ENCODE measurements at places on chromosomes 7 and 10.

DNA sequence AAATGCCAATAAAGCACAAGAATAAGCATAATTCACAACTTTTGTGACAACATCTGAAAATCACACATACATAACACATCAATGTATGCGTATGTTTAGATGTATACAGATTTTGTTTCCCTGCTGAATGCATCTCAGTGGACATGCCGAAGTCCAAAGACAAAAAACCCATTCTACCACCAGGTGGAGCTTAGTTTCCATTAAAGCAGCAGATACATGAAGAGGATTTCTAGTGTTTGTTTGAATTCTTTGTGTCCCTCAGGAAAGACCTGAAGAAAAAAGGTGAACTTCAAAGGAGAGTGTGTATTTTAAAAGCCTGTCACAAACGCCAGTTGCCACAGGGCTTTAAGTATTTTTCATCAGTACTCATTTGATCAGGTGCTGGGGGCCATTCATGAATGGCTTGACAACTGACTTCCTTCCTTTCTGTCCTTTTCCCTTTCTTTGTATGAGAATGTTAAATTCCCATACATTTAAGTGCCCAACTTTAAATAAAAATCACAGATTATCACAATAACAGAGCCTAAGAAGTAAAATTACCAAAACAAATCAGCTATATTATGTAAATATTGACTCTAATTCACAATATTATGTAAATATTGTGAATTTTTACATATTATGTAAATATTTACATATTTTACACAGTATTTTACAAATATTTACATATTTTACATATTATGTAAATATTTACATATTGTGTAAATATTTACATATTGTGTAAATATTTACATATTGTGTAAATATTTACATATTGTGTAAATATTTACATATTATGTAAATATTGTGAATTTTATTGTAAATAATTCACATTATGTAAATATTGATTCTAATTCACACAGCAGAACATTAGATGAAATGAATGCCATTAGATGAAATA is 343.0 kb downstream of the CRPPA start:
- no peak for DNase-seq

GRCh38 chr7:23298141-23298881 is 828 bp upstream of the MALSU1 start:
- DNase-seq: no peak

- no peak for DNase-seq
Observed at GRCh38 chr7:55108401-55108800, 89.6 kb downstream of the EGFR start.

GRCh38 chr7:98120559-98120958 is 13.9 kb downstream of the LMTK2 start:
- no peak for DNase-seq

DNA sequence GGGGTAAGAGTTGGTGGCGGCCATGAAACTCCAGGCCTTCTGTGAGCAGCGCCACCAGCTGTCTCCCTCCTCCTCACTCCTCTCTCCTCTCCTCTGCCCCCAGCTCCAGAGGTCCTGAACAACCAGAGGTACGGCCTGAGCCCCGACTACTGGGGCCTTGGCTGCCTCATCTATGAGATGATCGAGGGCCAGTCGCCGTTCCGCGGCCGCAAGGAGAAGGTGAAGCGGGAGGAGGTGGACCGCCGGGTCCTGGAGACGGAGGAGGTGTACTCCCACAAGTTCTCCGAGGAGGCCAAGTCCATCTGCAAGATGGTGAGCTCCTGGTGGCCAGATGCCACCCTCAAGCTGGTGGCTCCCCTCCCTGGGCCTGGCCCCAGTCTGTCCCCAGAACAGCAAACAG is 99.1 kb downstream of the RGS10 start:
- DNase-seq: no peak

DNA sequence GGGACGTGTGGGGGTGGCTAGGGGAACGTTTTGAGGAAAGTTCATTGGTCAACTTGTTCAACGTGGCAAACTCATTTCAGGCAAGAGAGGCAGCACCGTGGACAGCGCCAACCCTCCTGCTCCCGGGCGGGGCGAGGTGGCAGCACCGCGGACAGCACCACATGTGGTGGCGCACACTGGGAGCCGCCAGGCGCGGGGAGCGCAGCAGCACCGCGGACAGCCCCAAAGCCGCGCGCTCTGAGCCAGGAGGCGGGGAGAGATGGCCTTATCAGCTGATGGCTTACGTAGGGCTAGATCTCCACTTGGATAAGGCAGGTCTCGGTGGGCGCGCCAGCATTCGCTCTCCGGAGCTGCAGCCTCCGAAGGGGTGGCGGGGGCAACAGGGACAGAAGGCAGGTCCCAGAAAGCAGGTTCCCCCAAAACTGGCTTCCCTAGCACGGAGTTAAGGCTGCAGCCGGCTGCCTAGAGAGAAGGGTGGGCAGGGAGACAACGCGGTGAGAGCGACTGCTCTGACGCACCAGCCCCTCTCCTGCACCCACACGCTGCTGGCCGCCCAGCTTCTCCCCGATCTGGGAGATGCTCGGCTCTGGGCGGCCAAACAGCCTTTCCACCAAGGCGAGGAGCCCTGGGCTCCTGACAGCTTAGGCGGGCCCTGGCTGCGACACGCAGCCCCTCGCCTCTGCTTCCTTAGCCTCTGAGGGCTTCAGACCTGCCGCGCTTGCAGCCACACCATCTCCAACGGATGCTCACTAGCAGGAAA is at the start of gene HTR5A:
Gene HTR5A (plus strand): TSS at position 333 of the 760 bp plus-strand sequence. CDS start 576 bp downstream, outside the sequence.
- DNase-seq: no peak

DNA sequence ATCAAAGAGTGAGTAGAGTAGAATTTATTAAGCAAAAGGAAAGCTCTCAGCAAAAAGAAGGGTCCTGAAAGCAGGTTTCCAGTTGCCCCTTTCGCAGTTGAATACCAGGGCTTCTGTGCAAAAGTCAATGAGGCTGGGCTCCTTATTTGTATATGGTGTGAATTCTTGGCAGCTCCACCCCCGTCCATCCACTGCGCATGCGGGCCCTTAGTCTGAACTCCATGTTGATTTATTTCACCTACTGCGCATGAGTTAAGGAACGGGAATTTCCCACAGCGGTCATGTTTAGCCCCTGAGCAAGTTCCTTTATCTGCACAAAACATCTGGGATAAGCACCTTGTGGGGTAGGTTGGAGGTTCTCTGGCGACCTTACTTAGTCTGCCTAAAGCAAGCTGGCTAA is 325.6 kb downstream of the ZWINT start:
- DNase-seq: no peak

GRCh38 chr7:73941836-73942551 is 81.0 kb downstream of the TMEM270 start:
- DNase-seq: no peak

GRCh38 chr10:3538291-3538655 is 246.7 kb downstream of the KLF6 start:
- DNase-seq: no peak

GRCh38 chr10:129942936-129943715 is 20.9 kb downstream of the EBF3 start:
- DNase-seq: no peak

DNA sequence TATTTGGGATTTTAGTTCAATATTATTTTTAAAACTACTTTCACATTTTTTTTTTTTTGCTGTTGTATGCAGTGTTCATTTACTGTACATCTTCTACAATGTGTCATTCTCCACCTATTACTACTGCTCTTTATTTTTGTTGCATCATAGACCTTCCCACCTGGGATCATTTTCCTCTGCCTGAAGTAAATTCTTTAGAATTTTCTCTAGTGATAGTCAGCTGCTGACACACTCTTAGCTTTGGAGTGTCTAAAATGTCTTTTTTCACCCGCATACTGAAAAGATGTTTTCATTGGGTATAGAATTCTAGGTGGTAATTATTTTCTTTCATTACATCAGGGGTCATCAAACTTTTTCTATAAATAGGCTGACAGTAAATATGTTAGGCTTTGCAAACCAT is 30.5 kb downstream of the CFAP43 start:
- DNase-seq: no peak

GRCh38 chr10:63744060-63744941 is 223.1 kb downstream of the REEP3 start:
- no peak for DNase-seq

DNA sequence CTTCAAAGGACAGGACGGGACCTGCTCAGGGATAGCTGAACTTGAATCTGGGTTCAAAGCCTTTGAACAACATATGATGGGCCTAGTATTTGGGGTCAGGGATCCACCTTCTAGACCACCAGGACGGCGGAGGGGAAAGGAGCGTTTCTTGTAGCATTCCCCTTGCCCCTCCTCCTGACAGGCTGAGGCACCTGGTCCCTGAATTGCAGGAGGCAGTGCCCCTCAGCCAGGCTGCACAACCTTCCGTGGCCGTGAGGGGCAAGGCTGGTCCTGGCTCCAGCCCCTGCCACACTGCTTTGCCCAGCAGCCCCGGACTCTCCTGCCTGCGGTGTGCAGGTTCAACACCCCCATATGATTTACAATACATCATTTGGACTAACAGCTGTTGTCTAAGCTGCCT is 58.1 kb downstream of the INSIG1 start:
- DNase-seq: no peak

DNA sequence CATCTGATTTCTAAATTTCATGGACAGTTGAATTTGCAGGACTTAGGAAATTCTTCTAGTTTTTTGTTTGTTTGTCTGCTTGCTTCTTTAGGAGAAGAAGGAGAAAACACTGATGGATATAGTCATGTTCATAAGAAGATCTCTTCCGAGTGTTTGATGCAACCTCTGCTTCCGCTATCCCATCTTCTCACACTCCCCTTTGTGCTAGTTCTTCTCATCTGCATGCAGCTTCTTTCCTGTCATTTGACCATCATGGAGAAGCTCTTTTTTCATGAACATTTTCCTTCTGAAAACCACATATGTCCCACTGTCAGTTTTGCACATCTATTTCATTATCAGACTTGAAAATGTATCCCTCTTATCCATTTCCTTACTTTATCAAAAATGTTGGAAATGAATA is 346.9 kb upstream of the PRKCQ start:
- DNase-seq: no peak

DNA sequence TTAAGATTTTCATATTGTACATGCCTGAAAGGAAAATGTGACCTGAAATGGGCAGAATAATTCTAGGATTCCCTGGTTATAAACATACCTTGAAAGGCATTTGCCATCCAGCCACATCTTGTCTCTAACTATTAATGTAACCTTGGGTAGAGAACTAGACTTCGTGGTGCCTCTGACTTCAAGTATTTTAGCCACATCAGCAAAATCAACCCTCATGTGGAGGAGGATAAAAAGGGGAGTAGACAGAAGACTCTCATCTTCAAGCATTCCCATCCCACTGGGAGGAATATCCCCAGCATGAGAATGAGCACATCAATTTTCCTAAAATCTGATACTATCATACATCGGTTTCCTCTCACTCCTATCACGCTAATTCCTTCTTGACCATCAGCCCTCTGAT is 164.7 kb upstream of the NOBOX start:
- no peak for DNase-seq

- no peak for DNase-seq
Observed at GRCh38 chr10:93334901-93335327, 147.2 kb downstream of the MYOF start.

DNA sequence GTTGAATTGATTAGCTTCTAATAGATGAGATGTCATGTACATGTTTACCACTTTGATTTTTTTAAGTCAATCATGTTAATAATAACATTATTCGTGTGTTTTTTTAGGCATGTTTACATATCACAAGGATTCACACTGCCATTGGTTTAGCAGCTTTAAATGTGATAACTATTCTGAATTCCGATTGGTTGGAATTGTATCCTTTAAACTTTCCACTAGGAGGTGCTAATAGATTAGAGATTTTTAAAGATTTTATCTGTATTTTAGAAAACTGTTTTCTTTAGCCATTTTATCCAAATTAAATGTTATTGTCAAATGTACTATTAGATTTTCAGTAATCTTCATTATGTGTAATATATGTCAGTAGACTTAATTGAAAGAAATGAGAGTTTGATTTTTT is 83.2 kb downstream of the HECTD2 start:
- DNase-seq: no peak

- no peak for DNase-seq
Observed at GRCh38 chr10:13400196-13400965, 52.3 kb upstream of the SEPHS1 start.
